ENCODE measurements at places on chromosomes 11 and 22.
A peak's percentile ranks its signal among the peaks of the same experiment; 100 is the strongest.

GRCh38 chr22:39236321-39237317 lies 8.2 kb downstream of the PDGFB start:
- DNase-seq, result peak; percentile 67

DNA sequence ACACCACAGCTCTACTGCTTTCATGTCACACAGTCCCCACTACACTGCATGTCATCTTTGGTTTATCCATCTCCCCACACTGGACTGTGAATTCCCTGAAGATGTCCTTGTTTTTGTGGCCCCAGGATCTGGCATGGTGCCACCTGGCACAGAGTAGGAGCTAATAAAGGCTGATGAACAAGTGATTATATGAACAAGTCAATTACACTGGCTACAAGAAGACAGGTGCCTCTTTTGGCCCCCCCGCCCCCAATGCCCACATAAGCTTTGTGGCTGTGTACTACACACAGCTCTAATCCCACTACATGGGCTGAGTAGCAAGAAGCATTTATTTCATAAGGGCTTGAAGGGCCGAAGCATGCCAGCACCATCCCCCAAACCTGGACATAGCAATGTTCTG lies 24.7 kb downstream of the PLEKHA7 start:
- DNase-seq, result no peak

- DNase-seq, result no peak
Measured at GRCh38 chr11:73324116-73324515, 16.0 kb downstream of the ARHGEF17 start.

GRCh38 chr22:18113680-18114394 lies 3.2 kb downstream of the TUBA8 start:
- no peak for DNase-seq
